GM12865 (cell line): ENCODE measurements at places on chromosomes 12 and 14.

- no peak for DNase-seq
Measured at GRCh38 chr12:98126637-98127335, 388.6 kb upstream of the TMPO start.

DNA sequence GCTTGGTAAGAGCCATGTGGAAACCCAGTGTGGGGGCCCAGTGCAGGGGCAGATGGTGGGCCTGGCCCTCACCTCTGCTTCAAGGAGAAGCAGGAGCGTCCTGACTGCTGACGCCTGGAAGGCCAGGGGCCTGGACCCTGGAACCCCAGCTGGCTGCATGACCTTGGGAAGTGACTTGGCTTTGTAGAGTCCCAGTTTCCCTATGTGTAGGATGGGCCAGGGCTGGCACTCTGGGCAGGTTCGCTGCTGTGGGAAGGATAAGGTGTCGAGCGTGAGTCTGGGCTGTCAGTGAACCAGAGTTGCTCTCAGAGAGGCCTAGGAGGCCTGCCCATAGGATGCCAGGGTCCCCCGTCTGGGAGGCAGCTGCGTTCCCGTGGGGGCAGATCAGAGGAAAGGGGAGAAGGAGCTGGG lies 43.2 kb downstream of the TRAFD1 start:
- no peak for DNase-seq

DNA sequence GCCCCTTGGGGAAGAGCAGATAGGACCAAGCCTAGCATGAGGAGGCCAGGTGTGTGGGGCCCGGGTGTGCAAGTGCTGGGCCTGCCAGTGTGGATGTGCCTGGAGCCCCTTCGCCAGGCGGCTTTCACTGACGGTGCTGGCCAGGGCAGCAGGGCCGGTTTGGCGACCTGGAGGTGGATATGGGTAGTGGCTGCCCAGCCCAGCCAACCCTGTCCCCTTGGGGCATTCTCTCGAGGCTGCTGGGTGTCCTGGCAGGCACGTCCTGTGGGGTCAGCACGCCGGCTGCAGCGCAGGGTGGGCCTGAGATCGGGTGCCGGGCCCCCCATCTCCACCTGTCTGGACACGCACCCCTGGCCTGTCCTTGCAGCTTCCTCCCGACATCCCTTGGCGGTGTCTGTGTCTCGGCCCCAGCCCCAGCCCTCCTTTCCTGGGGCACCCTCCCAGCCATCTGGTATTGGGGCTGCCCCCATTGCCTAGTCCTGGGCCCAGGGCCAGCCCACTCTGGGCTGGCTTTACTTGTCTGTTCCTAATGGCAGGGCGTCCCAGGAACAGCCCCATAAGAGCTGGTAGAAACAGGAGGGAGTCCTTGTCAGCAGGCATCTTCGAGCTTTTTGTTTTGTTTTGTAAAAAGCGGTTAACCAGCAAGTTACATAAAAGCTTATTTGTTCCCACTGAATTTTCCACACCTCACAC lies 7.2 kb upstream of the CRIP2 start:
- no peak for DNase-seq

GRCh38 chr12:77324763-77325468 lies 259.5 kb upstream of the E2F7 start:
- DNase-seq, result peak; percentile 69

- DNase-seq, result no peak
Measured at GRCh38 chr12:29537298-29537697, 39.8 kb upstream of the OVCH1 start.

- DNase-seq, result peak; percentile 31
Measured at GRCh38 chr14:71487941-71488340, 444.3 kb upstream of the RGS6 start.

DNA sequence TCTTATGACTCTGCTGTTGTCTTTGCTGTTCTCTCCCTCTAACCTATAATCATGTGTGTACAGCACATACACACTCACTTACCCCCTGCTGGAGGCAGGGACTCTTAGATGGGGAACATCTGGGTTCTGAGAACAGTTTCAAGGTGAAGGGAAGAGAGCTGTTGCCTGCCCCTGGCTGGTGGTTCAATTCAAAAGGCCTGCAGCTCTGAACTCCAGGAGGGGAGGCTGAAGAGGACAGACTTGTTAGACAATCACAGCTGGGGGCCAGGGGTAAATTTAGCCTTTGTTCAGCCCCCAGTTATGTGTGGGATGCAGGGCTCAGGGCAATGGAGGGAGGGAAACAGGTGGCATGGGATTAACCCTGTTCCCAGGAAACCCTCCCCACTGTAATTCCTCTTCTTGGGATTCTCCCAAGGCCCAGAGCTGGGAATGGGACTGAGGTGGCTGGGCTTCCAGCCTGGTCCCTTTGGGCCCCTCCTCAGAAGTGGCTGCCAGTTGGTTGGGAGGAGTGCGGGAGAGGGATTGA lies 1.9 kb downstream of the MYL6B start:
- DNase-seq, result no peak

GRCh38 chr12:75959506-75959905 lies 72.1 kb downstream of the PHLDA1 start:
- DNase-seq, result no peak

DNA sequence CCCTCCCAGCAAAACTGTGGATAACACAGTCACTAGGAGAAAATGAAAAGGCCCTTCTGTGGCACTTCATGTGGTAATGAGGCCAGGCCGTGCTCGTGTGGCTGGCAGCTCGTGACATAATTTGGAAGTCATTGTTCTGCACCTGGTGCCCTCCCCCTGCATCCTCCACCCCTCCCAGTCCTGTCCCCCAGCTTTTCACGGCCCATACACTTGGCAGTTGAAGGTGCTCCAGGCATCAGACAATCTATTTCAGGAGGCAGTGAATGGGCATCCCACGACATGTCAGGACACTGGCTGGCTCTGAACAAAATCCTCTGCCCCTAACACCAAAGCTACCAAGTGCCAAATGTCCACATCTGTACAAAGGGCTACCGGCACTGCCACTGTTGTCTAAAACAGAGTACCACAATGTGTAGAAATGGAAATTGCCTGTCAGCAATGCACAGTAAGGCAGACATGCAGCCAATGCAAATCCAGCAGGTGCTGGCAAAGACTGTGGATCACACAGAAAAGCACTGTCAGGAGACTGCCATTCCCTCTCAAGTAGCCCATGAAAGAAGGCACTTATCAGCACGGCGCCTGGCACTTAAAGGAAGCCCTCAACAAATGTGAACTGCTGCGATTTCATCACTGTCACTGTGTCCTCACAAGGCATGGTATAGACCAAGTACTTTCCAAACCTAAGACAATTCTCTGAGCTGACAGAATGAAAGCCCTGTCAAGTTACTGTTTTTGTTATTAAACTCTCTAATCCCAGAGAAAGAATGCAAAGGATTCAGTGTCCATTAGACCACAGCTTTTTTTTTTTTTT lies 39.1 kb downstream of the CORO1C start:
- DNase-seq, result peak; percentile 51

GRCh38 chr14:80278293-80279023 lies 67.2 kb upstream of the DIO2 start:
- DNase-seq, result no peak

GRCh38 chr14:102181187-102181586 lies 41.5 kb downstream of the WDR20 start:
- no peak for DNase-seq

- DNase-seq, result no peak
Measured at GRCh38 chr12:121120989-121121755, 11.5 kb upstream of the P2RX7 start.

- DNase-seq, result no peak
Measured at GRCh38 chr12:66851134-66851533, 172.3 kb upstream of the GRIP1 start.

DNA sequence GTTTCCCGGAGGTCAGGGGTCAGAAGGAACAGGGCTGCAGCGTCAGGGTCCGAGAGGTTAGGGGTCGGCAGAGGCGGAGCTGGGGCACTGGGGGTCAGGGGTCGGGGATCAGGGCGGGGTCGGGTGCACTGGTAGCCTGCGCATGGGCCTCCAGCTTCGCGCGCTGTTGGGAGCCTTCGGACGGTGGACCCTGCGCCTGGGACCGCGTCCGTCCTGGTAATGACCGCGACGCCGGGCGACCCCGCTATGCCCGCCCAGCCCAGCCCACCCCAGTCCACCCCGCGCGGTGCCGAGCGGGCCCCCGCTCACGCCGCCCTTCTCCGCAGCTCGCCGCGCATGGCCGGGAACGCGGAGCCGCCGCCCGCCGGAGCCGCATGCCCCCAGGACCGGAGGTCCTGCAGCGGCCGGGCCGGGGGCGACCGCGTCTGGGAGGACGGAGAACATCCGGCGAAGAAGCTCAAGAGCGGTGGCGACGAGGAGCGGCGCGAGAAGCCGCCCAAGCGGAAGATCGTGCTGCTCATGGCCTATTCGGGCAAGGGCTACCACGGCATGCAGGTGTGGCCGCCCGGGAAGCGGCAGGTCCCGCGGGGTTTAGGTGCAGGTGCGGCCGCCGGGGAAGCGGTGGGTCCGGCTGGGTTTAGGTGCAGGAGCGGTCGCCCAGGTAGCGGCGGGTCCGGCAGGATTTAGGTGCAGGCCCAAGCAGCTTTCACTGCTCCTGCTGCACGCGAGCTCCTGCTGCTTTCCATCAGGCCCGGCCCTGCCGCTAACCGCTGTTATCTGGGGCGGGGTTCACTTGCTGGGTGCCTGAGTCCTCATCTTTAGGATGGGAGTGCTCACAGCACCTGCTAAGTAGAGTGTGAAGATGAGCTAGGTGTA lies 743 bp downstream of the PUS1 start:
- DNase-seq, result peak; percentile 60

DNA sequence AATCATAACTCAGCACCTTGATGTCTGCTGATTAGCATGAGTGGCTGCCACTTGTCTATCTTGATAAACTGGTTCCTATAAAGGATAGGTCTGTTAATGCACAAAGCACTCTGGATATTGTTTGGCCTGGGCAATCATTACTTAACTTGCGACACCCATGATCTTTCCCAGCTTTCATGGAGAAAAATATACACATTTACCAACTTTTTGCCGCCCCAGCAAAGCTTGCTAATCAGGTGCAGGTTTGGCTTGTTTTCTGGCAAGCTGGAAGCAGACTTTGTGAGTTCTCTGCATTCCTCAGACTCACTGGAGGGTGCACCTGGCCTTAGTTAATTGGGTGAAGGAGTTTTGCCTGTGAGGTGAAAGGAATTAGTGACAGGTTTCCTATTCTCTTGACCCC lies 1126.4 kb upstream of the FLRT2 start:
- no peak for DNase-seq

DNA sequence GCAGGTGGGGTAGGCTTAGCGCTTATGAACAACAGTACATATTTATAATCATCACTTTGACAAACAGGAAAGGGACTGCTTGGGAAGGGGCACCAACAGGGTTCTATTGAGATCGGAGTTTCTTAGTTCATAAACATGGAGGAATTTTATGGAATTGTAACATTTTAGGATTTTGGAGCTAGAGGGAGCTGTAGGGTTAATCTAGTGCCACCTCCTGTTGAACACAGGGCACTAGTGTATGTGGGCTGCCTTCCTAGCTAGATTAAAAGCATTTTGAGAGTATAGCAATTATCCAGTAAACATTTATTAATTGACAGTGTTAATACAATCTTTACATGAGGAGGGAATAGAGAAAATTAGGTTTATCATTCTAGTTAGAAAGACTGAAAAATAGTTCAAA lies 23.1 kb upstream of the TBC1D30 start:
- DNase-seq, result no peak

GRCh38 chr12:104136577-104136976 lies 1.4 kb downstream of the NFYB start:
- DNase-seq, result no peak

DNA sequence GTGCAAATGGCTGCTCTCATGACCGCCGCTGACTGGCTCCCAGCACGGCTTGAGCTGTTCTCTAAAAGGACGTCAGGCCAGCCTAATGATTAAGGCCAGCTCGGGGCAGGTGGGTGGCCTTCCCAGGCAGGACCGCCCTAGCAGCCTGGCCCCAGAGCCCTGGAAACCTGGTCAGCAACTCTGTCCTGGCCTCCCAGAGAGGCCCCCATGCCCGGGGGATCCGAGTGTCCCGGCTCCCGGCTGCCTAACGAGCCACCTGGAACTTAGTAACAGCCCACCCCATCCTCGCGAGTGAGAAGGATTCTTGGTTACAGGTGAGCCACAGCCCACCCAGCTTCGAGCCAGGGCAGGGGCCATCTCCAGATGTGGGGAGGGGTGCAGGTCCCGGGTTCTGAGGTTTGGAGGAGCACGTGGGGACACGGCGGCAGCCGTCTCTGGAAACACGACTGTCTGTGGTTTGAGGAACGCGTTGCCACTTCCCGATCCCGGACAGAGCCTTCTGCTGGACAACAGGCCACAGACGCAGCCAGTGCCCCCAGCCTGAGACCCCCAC lies 73.8 kb upstream of the FBRSL1 start:
- no peak for DNase-seq

DNA sequence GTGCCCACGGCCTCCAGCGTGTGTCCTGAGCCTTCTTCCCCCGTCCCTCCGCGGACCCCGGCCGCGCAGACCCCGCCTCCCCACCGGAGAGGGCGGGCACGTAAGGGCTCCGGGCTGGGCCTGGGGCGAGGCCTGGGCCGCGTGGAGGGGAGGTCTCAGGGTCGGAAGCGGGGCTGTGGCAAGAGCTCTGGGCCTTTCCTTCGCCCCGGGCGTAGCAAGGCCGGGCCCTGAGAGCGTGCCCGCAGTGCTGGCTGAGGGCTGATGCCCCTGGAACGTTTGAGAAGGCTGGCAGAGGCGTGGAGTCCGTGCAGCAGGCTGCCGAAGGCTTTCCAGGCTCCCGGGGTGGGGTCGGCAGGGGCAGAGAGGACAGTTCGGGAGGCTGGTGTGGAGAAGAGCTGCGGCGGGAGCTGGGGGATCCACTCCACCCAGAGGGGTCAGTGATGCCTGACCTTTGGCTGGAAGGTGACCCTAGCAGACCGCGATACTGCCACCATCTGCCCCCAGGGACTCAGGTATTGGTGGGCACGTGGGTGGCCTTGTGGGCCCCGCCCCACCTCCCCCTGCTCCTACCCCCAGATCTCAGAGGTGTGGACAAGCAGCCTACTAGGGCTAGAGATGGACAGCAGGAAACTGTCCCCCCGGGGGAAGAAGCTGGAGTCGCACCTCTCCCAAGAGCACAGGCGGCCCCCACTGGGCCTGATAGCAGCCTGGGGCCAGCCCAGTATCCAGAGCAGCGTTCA lies 558 bp downstream of the TEX22 start:
- peak; percentile 79 for DNase-seq

GRCh38 chr12:49552899-49553298 lies 14.1 kb downstream of the KCNH3 start:
- DNase-seq, result no peak

GRCh38 chr12:120100630-120101029 lies 15.9 kb downstream of the RAB35 start:
- no peak for DNase-seq
